ENCODE measurements at places on chromosomes 12 and 14.

DNA sequence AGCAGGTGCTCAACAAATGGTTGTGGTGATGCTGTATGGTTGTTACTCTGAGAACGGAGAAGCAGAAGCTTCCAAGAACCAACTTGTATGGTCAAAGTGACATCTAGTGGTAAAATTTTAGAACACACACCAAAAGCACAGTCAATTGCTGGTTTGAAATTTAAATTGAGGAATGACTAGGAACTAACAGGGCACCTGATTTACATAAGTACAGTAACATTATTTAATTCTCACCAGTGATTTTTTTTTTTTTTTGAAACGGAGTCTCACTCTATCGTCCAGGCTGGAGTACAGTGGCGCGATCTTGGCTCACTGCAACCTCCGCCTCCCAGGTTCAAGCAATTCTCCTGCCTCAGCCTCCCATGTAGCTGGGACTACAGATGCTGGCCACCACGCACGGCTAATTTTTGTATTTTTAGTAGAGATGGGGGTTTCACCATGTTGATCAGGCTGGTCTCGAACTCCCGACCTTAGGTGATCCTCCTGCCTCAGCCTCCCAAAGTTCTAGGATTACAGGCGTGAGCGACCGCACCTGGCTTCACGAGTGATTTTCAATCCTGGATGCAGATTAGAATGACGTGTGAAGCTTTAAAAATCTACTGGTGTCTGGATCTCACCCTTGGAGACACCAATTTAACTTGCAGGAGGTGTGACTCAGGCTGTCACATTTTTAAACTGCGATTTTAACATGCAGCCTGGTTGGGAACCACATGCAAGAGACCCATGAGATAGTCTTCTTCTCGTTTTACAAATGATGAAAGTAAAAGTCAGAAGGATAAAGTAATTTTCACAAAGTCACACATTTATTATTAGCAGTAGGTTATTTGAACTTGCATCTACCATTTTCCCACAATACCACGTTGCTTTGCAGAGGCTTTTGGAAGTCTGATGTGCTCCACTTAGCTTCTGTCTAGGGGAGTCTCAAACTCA, 14.1 kb upstream of the NUMB start:
- peak; percentile 78 for DNase-seq

DNA sequence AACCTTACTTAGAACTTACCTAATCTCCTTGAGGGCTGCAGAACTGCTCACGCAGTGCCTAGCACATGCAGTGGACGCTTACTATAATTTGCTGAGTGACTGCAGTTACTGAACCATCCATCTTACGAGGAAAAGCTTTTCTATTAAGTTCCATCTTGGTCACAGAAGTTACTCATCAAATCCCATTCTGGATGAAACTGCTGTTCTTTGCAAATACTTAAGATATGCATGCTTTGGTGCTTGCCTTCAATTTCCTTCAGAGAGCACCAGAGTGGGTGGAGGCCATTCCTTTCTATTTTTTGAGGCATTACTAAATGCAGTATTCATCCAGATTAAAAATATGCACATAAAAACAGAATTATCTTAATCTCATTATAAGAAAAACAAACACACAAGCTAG, 17.7 kb upstream of the PELI2 start:
- DNase-seq, result no peak

DNA sequence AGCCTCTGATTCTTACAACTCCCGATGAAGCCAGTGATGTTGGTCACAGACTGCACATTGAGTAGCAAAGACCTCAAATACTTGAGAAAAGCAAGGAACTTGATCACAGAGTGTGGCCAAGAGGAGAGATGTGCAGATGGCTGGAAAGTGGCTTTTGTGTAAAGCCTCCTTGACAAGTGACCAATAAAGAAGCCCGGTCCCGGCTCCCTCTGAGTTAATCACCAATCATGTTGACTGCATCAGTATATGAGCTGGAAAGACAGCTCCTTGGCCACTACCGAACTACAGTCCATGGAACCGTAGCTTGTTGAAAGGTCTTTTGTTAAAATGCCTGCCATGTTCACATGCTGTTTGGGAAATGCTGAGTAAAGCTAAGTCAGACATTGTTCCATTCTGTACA, 23.7 kb upstream of the SERPINA6 start:
- peak; percentile 21 for DNase-seq

DNA sequence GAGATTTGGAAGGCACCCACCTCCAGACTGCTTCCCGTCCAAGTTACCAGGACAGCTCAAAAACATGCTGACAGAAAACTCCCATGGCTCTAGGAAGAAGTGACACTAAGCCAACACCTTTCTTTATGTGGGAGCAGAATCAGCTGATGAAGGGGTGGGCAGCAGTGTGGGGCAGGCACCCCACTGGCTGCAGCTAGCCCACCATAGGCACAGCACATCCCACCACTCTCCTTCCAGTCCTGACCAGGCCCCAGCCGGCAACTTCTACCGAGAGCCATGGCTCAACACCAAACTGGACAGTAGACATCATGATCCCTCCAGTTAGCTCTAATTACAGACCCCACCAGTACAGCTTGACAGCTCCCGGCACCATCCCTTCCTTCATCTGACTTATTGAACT, 45.0 kb downstream of the SH2B3 start:
- DNase-seq, result no peak

- no peak for DNase-seq
Observed at GRCh38 chr14:26849514-26849913, 251.7 kb upstream of the NOVA1 start.

DNA sequence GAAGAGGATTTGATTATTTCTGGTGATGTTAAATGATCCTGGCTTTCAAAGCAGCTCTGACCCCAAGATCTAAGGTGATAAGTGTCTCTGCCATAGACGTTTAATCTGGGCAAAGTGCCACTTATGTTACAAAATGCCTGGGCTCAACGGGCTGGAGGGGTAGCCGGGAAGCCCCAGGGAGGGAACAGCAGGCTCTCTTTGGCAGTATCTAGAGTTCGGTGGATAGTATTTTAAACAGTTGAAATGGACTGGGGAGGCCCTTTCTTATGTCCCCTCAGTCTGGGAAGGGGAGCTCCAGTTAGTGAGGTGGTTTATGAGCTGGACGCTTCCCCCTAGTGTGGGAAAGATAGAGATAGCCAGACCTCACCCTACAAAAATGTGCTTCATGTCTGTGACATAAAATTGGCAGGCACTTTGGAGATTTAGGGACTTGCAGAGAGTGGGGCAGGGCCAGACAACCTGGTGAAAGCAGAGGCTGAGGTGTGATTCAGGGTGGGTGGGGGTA, 5.5 kb upstream of the HOXC11 start:
- peak; percentile 51 for DNase-seq
